ENCODE measurements at places on chromosomes 13 and 19. TPM values are rescaled to one million over a fixed set of nuclear protein-coding genes. Genes with fewer than 3 reads are reported as not detected.
A peak's percentile ranks its signal among the peaks of the same experiment; 100 is the strongest.

The LAIR2 gene
- total RNA-seq = 3.1 TPM

GRCh38 chr19:39916236-39916635, 18.2 kb downstream of the FCGBP start:
- peaks cover 2% of the 10 kb centered on the region for H3K4me1 ChIP-seq
- no peak overlapping the region for H3K27ac ChIP-seq
- H3K36me3 ChIP-seq = peaks cover 6% of the 10 kb centered on the region
- no peak overlapping the region for H3K4me3 ChIP-seq
- no peak for DNase-seq

- H3K27ac ChIP-seq = no peak overlapping the region
- H3K4me3 ChIP-seq = no peak overlapping the region
- DNase-seq = no peak
- H3K36me3 ChIP-seq = no peaks in the 10 kb centered on the region
- H3K4me1 ChIP-seq = no peaks in the 10 kb centered on the region
These were observed 879.3 kb downstream of the OLFM4 start for GRCh38 chr13:53907891-53908290.

DNA sequence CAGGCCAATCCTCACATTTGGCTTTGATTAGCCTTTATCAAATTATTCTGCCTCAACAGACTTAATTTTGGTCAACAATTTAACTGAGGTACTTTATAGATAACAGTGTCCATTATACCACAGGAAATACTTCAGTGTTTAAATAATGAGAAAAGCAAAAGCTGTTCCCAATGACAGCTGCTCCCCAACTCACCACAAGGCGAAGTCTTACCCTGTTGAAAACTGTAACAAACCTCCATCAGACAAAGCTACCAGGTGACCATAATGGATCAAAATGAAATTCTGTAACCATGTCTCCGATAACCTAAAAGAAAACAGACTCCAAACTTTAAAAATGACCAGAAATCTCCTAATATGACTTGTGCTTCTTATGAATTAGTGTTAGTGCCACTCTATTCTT, 50.3 kb downstream of the ZNF44 start:
- peaks cover 23% of the 10 kb centered on the region for H3K36me3 ChIP-seq
- DNase-seq = no peak
- H3K27ac ChIP-seq = no peak overlapping the region
- no peaks in the 10 kb centered on the region for H3K4me1 ChIP-seq

The COX6B2 gene
- not detected for total RNA-seq

DNA sequence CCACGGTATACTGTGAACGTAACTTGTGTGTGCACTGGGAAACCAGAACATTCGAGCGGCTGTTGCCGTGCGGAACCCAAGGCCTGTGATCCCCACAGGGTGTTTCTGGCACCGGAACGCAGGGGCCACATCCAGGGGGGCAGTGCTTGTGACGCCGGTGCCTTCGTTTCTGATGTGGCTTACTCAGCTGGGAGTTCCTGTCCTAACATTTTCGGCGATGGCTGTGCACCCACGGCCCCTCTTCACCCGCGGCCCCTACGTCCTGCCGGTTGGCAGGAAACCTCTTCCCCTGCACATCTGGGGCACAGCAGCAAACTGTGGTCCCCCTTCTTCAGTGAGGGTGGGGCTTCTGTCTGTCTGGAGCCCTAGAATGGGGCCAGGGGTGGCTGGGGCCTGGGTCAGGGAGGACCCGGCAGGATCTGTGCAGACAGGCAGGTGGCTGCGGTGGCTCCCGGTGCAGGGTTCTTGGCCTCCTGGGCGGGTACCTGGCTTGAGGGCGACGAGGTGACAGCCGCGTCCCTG, 26.2 kb downstream of the CSNK1G2 start:
- DNase-seq = peak; percentile 42
- no peak overlapping the region for H3K4me3 ChIP-seq
- peak overlapping the region; percentile 84 for H3K27ac ChIP-seq

The FAM83E gene
- total RNA-seq = 2.5 TPM

DNA sequence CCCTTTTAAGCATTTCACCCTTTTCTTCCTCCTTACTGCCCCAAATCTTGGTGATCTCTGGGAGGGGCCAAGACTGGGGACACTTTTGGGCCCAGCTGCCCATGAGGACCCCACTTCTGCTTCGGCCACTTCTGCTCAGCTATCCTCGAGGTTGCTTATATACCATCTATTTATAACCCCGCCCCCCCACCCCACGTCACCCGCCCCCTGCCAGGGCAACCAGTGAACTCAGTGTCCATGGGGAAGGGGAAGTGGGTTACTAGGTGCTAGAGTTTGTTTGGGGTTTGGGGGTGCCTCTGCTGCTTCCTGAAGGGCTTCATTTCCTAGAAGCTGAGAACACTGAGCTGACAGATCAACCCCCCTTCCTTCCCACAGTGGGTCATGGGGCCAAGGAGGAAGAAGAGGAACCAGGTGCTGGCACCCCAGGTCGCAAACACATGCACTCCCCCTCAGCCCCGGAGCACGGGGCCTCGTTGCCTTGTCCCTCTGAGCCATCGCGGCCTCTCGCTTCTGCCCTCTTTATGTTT, 6.1 kb upstream of the ADGRE5 start:
- H3K27ac ChIP-seq = peak overlapping the region; percentile 97
- peaks cover 70% of the 10 kb centered on the region for H3K4me1 ChIP-seq
- H3K36me3 ChIP-seq = no peaks in the 10 kb centered on the region
- no peaks in the 10 kb centered on the region for H3K27me3 ChIP-seq
- H3K4me3 ChIP-seq = peak overlapping the region; percentile 58
